GM23338 (cell line): ENCODE measurements at places on chromosomes 5 and 9. TPM values are rescaled to one million over a fixed set of nuclear protein-coding genes. Genes with fewer than 3 reads are reported as not detected.

- no peak for DNase-seq
Observed at GRCh38 chr5:151471276-151471675, 23.9 kb downstream of the SLC36A1 start.

GRCh38 chr9:118991366-118992285, 377.6 kb downstream of the BRINP1 start:
- DNase-seq = peak; percentile 19

DNA sequence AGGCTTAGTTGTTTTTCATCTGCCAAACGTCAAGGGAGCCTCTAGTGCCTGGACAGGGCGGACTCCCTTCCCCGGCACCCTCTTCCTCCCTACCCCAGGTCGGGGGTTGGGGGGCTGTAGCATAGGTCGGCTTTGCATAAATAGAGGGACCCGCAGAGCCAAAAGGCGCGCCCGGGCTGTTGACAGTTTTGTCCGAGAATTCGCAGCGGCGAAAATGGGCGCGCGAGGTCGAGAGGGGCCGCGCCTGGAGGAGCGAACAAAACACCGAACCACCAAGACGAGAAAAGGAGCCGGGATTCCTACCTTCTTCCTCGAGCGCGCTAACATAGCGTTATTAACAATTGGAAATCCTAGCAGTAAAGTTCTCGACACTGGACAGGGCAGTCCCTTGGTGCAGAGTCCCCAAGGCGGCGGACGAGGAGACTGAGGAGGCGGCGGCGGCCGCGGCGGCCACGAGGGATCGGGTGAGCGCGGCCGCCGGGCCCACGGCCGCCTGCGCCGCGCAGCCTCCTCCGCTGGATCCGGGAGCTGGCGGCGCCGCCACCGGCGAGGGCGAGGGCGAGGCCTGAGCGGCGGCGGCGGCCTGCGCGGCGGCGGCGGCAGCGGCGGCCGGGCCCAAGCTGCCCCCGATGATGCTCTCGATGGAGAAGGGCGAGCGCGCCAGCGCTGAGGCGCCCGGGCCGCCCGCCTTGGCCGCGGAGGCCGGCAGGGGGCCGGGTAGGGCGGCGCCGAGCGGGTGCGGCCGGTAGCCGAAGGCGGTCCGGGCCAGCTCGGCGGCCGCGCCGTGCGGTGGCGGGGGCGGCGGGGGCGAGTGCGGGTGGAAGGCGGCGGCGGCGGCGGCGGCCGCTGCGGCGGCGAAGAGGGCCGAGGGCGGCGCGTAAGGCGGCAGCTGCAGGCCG, 1.7 kb downstream of the FOXD1 start:
- peak; percentile 62 for DNase-seq

GRCh38 chr5:16712620-16713019, 95.8 kb upstream of the RETREG1 start:
- no peak for DNase-seq

DNA sequence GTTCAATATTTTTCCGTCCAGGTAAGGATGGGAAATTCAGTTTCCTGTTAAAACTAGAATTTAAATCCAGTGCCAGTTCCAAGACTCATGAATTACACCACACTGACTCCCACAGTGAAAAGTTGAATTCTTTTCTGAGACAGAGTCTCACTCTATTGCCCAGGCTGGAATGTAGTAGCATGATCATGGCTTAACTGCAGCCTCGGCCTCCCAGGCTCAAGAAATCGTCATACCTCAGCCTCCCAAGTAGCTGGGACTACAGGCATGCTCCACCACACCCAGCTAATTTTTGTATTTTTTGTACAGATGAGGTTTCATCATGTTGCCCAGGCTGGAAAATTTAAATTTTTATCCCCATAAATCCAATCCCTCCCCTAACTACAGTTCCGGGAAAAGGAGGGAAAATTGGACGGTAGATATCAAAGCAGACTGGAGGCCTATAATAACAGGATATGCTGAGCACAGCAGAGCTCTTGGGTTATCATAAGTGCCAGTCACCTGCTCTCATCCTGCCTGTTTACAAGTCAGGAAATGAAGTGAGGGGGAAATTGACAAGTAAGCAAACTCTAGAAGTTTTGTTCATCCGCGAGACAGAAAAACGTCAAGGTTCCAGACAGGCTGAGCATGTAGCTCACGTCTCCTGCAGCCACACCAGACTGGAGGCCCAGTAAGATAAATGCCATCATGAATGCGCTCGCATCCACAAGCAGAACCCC, 105.7 kb downstream of the UGCG start:
- DNase-seq = no peak

The OR1Q1 gene
- not detected in 2 replicates for total RNA-seq

The FCHSD1 gene
- total RNA-seq = 28.7 and 46.6 TPM in 2 replicates

The TAF11L10 gene
- not detected in 2 replicates for total RNA-seq

The LYSMD3 gene
- 19.1 and 19.6 TPM in 2 replicates for total RNA-seq

The SLC36A2 gene
- total RNA-seq = not detected in 2 replicates
